SW480 (cell line): ENCODE measurements at places on chromosomes 16 and 17.

- DNase-seq, result peak; percentile 83
Measured at GRCh38 chr16:74743668-74744299, 30.8 kb downstream of the FA2H start.

DNA sequence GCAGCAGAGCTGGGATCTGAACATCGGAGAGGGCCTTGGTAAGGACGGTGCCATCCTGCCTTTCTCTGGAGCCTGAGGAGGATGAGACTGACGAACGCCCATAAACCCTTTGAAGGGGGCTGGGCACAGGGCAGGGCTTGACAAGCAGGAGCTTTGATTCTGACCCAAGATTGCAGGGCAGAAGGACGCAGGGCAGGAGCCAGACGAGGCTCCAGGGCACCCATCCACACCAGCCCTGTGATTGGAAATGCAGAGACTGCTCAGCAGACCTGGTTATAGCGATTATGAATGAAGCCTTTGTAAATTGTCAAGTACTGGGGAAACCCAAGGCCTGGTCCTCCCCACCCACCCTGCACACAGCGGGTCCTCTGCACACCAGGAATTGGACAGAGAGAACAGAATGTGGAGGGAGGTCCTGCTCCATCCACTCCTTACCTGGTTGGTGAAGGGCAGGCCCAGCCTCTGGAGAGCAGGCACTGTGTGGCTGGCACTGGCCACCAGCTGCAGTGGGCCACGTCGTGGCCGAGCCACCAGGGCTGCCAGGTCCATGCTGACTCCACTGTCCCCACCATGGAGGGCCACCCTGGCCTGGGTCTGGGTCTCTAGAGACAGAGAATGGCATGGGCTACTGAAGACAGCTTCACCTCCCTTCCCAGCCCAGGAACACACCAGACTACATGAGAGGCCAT, 68.8 kb downstream of the RMI2 start:
- DNase-seq, result no peak

DNA sequence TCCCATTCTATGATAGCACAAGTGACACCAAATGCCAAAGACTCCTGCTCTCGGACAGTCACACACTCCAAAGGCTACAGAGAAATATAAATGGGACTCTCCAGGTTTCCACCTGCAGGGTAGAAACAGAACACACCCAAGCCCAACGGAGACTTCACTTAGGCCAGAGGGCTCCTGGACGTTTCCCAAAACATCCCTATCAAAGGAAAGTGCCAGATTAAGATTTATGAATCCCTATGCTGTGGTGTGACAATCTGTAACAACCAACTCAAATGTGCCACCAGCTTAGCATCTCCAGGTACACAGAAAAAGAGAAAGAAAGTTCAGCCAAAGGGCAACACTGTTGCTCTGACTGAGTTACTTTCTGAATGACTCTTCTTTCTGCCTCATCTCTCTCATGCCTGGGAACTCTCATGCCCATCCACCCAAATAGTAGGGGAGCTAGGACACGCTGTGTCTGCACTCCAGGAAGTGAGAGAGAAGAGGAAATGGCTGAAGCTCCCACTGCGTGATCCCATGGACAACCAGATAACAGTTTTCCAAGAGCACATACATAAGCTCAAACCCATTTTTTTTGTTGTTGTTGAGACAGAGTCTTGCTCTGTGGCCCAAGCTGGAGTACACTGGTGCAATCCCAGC, 49.7 kb downstream of the SMG6 start:
- no peak for DNase-seq

DNA sequence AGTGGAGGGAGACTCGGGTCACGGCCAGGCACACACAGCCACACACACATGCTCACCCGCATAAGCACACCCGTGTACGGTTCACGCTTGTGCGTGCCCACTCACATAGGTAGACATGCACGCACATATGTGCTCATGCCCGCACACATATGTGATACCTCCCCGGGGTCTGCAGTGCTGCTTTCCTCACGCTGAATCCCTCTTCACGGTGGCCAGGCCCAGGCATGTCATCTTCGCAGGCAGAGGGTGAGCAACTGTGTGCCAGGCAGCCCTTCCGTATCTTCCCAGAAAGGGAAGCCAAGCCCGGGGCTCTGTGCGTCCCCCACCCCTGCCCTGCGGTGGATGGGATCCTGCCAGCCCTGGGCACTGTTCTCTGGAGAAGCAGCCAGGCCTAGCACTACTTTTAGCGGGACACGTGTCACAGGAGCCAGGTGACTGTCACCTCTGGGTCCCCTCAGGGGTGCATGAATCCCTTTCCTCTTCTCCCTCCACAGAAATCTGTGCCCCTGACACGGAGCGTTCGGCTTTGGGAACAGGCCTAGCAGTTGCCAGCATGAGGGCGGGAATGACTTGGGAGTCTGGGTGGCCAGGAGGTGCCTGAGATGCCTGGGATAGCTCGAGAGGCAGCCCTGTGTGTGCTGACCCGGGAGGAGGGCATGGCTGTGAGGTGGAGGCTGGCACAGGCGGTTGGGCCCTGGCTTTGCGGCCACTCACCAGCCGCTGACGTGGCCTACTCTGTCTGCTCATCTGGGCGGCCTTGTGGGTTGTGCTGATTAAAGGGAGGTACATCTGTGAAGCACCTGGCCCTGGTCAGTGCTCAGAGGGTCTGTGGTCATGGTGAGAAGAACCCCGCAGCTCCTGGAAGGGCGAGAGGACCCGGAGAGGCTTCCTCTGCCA, 47.5 kb downstream of the BAIAP2 start:
- DNase-seq, result no peak

- no peak for DNase-seq
Measured at GRCh38 chr17:50217591-50217990, 16.2 kb upstream of the COL1A1 start.

DNA sequence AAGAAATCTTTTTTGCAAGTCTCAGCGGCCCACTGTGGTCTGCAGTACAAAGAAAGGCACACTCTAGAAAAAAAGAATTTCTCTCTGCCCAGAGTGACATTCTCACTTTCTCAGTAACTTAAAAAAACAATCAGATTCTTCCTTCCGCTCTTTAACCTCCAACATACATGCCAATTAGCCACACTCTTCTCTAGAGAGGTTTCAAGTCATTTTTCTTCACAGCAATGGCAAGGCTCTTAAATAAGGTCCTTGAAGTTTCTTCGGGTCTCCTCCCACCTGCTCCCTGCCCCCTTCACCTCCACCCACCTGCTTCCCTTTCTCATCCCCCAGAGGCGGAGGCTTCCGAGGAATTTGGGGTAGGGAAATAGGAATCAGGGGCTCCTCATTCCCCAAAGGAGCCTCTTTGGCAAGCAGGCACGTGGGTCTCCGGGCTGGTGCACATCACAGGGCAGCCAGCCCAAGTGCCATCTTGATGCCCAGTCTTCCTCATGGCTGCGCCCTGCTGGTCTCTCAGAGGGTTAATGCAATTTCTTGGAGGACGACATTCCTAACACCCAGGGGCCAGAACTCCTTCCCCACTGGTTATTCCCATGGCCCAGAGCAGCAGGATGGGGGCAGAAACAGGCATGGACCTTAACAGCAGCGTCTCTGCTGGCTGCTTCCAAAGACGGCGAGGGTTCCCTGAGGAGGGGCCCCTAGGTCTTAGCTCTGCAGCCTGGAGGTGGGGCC, 855 bp upstream of the MEOX1 start:
- no peak for DNase-seq

GRCh38 chr17:76893623-76894334, 25.6 kb downstream of the MGAT5B start:
- DNase-seq, result no peak

GRCh38 chr16:66400503-66401380, 26.4 kb upstream of the BEAN1 start:
- no peak for DNase-seq

DNA sequence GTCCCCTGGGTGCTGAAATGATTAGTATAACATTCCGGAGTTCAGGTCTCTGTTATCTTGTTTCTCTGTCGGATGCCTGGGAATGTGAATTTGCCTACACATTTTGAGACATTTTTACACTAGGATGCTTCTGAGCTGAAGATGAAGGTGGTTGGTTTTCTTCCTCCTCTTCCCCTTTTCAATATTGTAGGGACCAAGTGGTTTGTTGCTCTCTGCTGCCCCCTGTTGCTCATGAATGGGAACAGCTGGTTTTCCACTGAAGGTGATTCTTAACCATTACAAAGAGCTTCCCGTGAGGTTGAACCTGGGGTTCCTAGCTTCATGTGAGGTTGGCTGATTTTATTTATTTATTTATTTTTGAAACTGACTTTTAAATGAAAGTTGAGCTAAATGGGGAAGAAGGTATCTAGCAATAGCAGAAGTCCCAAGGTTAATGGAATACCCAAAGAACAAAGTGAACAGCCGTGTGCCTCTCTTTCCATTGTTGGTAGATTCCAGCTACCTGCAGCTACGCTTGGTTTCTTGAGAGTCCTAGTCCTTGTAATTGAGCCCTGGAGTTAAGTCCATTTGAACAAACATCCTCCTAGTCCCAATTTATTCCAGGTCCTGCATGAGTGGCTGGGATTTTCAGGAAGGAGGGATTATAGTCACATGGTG, 983.9 kb upstream of the EEF2KMT start:
- peak; percentile 14 for DNase-seq

DNA sequence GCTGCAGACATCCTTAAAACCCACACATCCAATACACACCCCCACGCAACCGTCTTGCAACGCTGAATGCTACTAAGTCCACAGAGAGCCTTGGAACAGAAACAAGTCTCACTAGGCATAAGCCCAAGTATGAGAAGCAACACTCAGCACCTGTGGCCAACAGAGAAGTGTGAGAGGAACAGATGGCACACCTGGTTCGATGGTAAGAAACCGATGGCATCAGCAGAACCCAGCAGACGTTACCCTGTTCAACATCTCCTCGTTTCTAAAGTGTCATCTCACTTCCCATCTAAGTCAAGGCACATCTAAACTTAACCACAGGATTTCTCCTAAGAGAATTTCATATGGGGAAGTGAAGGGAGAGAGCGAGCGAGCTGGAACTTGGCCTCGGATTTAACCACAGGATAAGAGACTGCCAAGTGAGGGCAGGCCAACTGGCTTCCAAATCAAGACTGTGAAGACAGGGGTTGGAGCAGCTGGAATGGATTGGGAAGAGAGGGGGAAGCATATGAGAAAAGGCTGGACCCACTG, 41.0 kb downstream of the NXPH3 start:
- DNase-seq, result no peak

DNA sequence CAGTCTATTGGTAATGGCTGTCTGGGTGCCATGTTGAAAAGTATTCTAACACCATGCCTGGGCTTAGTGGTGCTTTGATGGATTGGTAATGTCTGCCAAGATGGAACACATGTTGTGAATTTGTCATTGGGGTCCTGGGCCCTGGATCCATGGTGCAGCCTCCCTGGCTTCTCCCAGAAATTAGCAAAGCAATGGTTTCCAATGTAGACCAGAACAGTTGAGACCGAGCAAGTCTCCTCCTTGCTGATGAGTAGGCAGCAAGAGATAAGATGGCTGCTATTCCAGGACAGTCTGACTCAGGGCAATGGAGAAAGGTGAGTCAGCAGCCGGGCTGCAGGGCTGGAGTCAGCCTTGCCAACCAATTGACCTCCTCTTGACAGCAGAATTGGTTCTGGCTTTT, 30.8 kb downstream of the GPR139 start:
- DNase-seq, result peak; percentile 66

GRCh38 chr16:87426423-87427215, 34.5 kb downstream of the MAP1LC3B start:
- no peak for DNase-seq

GRCh38 chr17:63419949-63420867, 25.9 kb downstream of the CYB561 start:
- DNase-seq, result no peak

DNA sequence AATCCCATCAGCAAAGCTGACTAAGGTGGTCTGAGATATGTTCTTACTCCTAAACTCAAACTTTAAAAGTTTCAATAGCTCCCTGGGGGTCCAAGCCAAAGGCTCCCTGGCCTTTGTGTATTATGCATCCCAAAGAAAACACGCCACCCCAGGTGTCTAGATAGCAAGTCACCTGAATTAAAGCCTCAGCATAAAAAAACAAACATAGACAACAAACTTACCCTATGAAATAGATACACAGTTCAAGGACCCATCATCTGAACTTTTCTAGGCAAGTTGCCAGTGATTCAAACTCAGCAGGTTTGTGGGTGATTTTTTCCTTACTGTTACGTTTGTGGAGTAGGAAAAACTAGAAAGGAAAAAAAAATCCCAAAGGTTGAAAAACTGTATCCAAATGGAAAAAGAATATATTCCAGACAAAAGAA, 12.5 kb downstream of the CMTM3 start:
- no peak for DNase-seq

- DNase-seq, result no peak
Measured at GRCh38 chr16:25005445-25006306, 9.5 kb downstream of the ARHGAP17 start.

DNA sequence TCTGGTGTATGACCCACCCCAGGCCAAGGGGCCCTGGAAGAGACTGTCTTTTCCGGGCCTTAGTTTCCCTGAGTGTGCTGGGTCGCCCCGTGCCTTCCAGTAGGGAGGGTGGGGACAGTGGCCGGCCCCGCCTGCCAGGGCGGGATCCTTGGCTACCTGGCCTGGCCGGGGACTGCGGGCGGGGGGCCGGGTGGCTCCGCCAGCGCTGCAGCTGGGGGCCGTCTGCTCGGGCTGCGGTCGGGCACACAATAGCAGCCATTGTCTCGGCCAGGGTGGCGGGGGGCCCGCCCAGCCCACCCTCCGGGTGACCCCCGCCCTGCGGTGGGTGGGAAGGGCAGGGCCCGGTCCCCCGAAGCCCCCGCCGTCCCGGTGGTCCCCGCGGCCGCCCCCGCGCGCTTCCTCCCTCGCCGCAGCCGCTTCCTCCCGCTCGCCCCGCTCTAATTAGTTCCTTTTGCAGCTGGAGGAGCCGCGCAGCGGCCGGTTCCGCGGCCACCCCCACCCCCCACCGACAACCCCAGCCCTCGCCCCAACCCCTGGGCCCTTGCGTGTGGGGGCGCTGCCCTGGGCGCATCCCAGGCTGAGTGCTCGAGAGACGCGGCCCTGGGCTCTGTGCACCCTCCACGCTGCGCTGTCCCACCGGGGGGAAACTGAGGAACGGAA, 11.6 kb downstream of the GLIS2 start:
- no peak for DNase-seq

GRCh38 chr16:8901320-8901861, 19.2 kb downstream of the LITAFD start:
- DNase-seq, result no peak

- no peak for DNase-seq
Measured at GRCh38 chr17:6919158-6919557, 76.7 kb upstream of the ALOX12 start.

GRCh38 chr17:55897301-55897700, 146.4 kb downstream of the PCTP start:
- no peak for DNase-seq

DNA sequence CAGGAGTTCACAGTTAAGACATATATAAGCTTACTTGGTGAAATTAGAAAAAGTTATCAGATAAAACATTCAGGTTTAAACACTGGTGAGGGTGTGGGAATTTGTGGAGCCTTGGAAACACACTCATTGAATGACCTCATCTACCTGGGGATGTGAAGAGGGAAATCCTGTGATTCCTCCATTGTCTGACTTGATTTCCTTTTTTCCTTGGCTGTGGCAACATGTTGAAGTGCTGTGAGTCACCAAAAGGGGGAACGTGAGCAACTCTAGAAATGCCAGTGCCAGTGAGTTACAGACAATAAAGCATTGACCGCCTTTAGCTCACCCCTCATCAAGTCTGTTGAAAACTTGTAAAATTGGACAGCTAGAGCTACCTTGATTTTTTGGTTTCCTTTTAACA, 1.8 kb downstream of the HMOX2 start:
- peak; percentile 43 for DNase-seq

- peak; percentile 56 for DNase-seq
Measured at GRCh38 chr16:81997738-81998137, 13.5 kb downstream of the SDR42E1 start.
